ENCODE measurements at places on chromosomes 13 and 19.

GRCh38 chr13:24709186-24709913 is 29.1 kb downstream of the ATP12A start:
- DNase-seq, result no peak

DNA sequence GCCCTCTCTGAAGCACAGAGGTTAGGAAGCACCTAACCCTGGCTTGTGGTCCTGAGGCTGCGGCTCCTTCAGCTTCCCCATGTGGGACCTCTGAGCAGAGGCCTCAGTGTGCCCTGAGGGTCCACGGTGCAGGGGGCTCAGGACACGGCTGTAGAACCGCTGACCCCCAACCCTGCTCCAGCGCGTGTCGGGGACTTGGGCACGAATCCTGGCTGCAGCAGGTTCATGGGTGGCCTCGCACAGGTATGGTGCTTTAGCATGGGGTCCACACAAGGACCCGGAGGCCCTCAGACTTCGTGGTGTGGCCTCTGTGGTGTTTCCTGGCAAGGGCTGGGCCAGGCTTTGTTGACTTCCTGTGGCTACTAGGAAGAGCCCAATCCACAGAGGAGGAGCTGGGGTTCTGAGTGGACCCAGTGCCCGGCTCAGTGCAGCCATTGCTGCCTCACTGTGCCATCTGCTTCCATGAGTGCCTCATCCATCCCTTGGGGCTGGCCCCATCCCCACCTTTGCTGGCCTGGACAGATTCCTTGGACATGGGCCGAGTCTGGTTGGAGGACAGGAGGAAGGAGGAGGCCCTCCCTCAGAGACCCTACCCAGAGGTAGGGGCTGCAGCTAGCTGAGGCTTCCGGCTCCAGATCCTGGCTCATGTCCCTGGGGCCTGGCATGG is 24.5 kb downstream of the ZBTB7A start:
- no peak for DNase-seq

DNA sequence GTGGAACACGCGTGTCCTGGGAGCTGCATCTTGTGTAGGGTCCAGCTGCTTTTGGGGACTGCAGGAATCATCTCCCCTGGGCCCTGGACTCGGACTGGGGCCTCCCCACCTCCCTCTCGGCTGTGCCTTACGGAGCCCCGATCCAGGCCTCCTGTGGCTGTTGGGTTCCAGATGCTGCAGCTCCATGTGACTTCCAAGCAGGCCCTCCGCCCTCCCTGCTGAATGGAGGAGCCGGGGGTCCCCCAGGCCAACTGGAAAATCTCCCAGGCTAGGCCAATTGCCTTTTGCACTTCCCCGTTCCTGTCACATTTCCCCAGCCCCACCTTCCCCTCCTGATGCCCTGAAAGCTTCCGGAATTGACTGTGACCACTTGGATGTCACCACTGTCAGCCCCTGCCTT is 6.2 kb upstream of the PGLS start:
- no peak for DNase-seq

- peak; percentile 11 for DNase-seq
These were observed 15.8 kb downstream of the ADPRHL1 start for GRCh38 chr13:113437408-113438010.

GRCh38 chr13:81473366-81473899 is 1132.5 kb upstream of the SPRY2 start:
- no peak for DNase-seq

DNA sequence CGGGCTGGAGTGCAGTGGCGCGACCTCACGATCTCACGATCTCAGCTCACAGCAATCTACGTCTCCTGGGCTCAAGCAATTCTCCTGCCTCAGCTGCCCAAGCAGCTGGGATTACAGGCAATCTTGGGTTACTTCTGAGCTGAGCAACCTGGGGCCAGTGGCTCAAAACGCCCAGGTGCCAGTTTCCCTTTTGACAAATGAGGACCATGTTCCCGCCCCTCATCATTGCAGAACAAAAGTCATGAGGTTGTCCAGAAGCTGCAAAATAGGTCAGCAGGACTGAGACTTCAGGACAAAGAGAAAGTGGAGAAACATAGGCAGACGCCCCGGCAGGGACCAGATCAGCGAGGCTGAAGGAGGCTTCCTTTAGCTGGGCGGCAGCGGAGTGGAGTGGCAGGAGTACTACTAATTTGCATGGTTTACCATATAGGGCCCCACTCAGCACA is 3.3 kb upstream of the ADGRE5 start:
- DNase-seq, result no peak

DNA sequence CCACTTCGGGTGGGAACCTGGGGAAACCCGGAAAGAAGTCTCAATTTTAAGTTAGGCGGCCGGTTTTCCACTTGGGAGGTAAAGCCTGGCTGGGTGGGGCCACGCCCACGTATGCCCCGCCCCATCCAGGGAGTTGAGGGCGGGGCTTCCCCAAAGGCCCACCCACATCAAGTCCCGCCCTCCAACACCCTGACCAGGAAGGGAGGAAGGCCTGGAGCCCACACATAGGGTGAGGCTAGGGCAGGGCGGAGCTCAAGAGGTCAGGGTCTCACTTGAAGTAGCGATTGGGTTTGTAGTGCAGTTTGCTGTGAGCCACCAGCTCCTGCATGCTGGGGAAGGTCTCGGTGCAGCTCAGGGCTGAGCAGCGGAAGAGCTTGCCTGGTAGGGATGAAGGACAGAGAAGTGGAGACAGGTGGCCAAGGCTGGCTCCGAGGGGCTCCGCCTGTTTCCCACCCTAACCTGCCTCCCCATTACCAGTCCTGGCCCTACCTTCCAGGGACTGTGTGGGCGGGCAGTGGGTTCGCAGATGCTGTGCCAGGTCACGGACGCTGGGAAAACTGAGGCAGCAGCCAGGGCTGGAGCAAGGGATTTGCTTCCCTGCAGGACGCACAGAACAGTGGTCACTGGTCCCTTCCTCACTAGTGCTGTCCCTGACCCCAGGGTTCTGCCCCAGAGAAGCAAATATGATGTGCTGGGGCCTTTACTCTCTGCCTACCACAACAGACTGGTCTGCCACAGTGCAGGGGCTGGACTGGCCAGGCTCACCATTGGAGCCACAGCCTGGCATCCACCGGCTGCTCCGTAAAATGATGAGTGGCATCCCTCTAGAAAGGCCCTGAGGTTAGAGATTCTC is 1.6 kb downstream of the ZNF414 start:
- DNase-seq, result no peak

DNA sequence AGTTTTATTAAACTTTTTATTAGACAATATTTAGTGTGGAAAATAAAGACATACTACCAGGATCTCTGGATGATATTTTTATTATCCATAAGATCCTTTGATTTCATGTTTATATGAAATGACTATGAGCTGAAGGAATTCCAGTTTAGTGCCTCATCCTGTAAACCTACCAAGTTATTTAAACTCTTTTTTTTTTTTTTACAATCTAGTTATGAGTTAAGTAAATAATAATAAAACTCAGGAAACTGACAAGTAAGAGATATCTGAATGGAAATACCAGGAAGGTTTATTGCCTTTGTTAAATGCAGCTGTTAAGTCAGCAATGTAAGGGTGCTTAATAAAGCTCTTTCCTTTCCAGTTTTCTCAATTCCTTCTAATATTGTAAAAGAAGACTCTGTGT is 53.9 kb downstream of the RXFP2 start:
- DNase-seq, result no peak

- no peak for DNase-seq
These were observed 19.1 kb downstream of the DNAJC15 start for GRCh38 chr13:43042410-43042921.

GRCh38 chr13:60583196-60583888 is 186.3 kb downstream of the TDRD3 start:
- no peak for DNase-seq

DNA sequence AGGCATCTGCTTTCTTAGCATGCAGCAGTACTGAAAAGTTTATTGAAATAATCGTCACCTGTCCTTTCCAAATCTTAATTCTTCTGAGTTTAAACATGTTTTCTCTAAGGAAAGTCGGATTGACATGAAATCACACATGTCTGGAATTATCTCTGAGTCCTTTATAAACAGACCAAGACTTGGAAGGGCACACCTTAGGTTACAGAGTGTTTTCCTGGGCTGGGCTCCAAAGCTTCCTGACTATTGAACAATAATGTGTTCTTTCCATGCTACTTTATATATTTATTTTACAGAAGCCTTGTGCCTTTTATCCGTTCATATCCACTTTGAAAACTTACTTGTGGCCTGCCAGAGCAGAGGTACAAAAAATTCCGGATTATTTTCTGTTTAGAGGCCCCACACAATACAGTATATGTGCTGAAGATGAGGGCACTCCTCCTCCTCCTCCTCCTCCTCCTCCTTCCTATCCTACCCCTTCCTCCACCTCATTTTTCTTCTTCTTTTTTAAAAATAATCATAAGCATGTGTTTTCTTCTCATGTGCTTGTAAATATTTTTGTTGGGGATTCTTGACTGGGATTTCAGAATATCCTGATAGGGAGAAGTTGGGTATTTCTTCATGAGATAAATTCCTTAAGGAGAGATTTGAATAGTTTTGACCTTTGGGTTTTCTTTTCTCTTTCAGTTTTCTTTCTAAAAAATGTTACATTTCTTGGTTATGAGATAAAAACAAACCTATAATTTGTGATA is 52.3 kb downstream of the LRCH1 start:
- DNase-seq, result no peak

- no peak for DNase-seq
These were observed 38.4 kb downstream of the PCDH8 start for GRCh38 chr13:52810011-52810410.

DNA sequence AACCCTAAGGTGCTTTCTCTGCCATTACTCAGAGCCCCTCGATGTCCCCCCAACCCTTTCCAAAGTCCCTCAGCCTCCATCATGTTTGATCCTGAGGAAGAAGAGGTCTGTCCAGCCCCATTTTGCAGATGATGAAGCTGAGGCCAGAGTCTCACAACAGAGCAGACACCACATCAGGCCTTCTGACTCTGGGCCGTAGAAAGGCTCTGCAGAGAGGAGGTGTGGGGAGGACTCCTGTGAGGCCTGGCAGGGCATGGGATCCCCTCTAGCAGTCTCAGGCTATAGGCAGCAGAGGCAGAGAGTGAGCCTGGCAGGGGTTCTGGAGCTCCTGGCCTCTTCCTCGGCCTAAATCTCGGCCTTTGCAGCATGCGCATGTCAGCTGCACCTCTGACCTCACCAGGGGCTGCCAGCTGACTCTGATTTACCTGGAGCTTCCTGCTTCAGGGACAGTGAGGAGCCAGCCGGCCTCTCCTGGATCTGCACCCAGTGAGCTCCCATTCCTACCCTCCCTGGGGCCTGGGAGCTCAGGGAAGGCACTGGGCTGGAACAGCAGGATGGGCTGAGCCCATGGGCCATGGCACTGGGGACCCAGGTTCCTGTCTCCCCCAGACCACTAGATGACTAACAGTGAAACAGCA is 41.7 kb upstream of the VSTM2B start:
- DNase-seq, result no peak

- DNase-seq, result peak; percentile 20
These were observed 23.7 kb downstream of the ZNF175 start for GRCh38 chr19:51594774-51595109.

DNA sequence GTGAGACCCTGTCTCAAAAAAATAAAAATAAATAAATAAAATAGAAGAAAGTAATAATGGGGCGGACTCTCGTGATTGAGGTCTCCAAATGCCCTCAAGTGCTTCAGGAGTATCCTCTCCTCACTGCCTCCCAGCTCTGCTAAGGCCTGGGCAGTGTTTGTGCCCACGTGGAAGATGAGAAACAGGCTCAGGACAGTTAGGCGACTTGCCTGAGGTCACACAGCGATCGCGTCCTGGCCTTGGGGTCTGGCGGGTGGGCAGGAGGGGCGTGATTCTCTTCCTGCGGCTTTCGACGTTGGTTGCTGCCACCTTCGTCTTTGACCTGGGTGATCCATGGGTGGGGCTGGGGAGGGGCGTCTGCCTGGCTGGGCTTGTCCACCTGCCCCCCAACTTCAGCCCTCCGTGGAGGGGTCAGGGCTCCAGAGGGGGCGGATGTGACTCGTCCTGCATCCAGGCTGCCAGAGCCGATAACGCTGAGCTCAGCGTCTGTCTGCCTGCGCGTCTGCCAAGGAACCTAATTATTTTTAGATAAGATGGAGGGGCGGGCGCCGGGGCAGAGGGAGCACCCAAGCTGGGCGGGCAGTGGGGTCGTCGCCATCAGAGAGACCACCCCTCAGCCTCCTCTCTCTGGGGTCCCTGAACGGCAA is 56.9 kb downstream of the NFIC start:
- DNase-seq, result no peak

- DNase-seq, result peak; percentile 13
These were observed 467 bp upstream of the CLN5 start for GRCh38 chr13:76991432-76991795.

DNA sequence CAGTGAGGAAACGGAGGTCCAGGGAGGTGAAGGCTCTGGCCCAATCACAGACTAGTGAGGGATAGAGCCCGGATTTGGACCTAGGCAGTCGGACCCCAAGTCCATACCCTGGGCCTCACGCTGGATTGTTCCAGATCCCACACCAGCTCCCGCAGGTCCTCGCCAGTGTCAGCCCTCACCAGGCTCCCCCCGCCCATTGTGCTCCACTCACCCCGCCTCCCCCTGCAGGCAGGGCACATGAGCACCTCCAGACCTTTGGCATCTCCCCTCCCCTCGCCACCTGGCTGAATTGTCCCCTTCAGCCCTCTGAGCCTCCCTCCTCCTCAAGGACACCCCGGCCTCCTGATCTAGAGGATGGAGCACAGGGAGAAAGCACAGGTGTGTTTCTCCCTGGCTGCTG is 152.4 kb downstream of the KATNAL1 start:
- DNase-seq, result no peak

Measured in posterior cingulate gyrus (tissue), 11 donors.